ENCODE measurements at places on chromosomes 1 and 21. TPM values are rescaled to one million over a fixed set of nuclear protein-coding genes. Genes with fewer than 3 reads are reported as not detected.

ADGRB2 gene
- total RNA-seq: 6.9 TPM

CNKSR1 gene
- total RNA-seq: 1.8 TPM

ELAPOR1 gene
- total RNA-seq: not detected

G0S2 gene
- 105 TPM for total RNA-seq

GJA9 gene
- not detected for total RNA-seq

ARMH1 gene
- total RNA-seq: 6.4 TPM

MAN1C1 gene
- 47.8 TPM for total RNA-seq

PKN2 gene
- 16.0 TPM for total RNA-seq

MANEAL gene
- total RNA-seq: 2.1 TPM

DHCR24 gene
- 176 TPM for total RNA-seq

VAV3 gene
- total RNA-seq: not detected

SELE gene
- not detected for total RNA-seq

PDXK gene
- 62.1 TPM for total RNA-seq

AGBL4 gene
- total RNA-seq: not detected

BARHL2 gene
- not detected for total RNA-seq

FMO1 gene
- total RNA-seq: 4.4 TPM

HSPA6 gene
- 0.35 TPM for total RNA-seq

S100A2 gene
- not detected for total RNA-seq

RPL5 gene
- 2,096 TPM for total RNA-seq

SYT6 gene
- total RNA-seq: not detected

SYT14 gene
- 0.35 TPM for total RNA-seq

PROX1 gene
- 0.09 TPM for total RNA-seq

PNRC2 gene
- 68.9 TPM for total RNA-seq

ETV3L gene
- not detected for total RNA-seq

RXRG gene
- not detected for total RNA-seq

BTG2 gene
- 14.0 TPM for total RNA-seq

STIL gene
- total RNA-seq: 1.6 TPM

SLC22A15 gene
- total RNA-seq: 2.0 TPM
